Stimulated activated CD4-positive, alpha-beta T cell treated with anti-CD3 and anti-CD28 coated beads, Interleukin-15, amount 100 ng/mL, for 48 hours (primary cell): ENCODE measurements at places on chromosomes 4 and X.

- DNase-seq = no peak
Measured at GRCh38 chr4:101031971-101032370, 315.4 kb downstream of the PPP3CA start.

GRCh38 chr4:123659262-123659661, 262.7 kb downstream of the SPRY1 start:
- no peak for DNase-seq

DNA sequence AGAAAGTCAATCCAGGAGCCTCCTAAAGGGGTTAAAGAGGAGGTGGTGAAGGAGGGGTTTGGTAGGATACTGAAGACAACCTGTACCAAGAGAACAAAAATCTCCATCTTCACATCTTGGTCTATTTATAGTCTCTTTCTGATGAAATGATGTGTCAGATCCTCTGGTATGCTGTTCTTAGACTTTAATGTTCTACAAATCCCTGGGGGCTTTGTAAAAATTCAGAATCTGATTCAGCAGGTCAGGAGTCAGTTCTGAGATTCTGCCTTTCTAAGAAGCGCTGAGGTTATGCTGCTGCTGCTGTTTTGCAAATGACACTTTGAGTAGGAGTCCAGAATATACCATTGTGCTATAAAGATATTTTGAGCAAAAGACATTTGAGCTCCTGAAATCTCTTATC, 172.9 kb upstream of the GLRA2 start:
- DNase-seq = no peak

- DNase-seq = no peak
Measured at GRCh38 chrX:43643201-43643600, 12.9 kb upstream of the MAOA start.

GRCh38 chr4:122709236-122709635, 23.3 kb upstream of the BBS12 start:
- DNase-seq = no peak

DNA sequence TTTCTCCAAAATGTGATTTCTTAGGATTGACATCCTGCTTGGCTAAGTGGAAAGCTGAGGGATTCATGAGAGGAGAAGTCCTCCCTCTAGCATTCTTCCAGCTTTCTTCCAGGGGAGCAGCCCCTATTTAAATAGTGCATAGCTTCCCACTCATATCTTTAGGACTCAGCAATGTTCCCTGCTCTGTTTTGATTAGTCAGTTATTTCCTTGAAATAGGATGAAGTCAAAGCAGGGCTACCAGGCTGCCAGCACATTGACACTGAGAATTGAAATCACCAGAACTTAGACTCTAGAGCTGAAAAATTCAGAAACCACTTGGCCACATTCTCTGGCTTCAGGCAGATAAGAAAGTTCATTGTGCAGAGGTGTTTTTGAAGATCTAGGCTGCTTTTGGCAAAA, 74.7 kb upstream of the SMAD1 start:
- no peak for DNase-seq

DNA sequence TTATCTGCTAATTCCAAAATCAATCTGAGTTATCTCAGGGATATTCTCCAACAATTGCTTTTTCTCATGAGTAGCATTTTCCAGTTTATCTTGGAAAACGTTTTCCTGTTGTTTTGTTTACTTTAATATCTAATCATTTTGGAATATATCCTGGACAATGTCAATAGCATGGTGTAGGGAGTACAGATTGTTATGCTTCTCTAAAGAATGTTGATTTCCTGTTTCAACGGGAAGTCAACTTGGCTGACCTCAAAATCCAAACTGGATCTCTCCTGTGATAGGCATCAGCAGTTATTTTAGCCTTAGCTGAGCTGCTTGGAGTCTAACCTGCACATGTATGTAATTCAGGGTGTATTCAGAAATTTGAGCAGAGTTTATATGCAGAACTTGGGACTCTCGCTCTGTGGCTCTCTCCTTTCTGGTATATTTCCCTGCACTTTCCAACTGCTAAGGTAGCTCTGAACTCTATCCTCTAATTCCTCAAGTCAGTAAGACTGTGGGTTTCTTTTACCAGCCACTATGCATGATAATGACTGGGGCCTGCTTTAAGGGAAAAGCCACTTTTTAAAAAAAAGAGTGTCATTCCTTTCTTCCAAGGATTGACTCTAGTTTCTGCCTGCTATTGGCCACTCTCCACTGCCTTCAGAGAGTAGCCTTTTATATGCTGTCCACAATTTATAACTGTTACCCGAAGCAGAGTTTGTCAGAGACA, 7.7 kb downstream of the PRSS48 start:
- DNase-seq = no peak

DNA sequence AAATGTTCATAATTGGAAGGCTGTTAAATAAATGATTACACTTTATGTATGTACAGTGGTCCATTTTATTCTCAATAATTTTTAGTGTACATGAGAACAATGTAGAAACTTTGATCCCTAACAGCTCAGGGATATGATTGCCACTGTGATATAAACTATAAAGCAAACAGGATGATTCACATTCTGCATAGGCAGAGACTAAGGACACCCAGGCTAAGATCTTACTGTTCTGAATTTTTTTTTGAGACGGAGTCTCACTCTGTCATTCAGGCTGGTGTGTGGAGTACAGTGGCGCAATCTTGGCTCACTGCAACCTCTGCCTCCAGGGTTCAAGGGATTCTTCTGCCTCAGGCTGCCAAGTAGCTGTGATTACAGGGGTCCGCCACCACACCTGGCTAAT, 186.6 kb downstream of the PDGFC start:
- DNase-seq = no peak

GRCh38 chr4:37839426-37839825, 12.9 kb downstream of the PGM2 start:
- DNase-seq = no peak

- DNase-seq = no peak
Measured at GRCh38 chr4:151833174-151833573, 72.4 kb upstream of the GATB start.

GRCh38 chrX:132501606-132502005, 12.8 kb upstream of the MBNL3 start:
- DNase-seq = no peak

GRCh38 chrX:18461431-18461830, 36.0 kb downstream of the CDKL5 start:
- DNase-seq = no peak

- DNase-seq = no peak
Measured at GRCh38 chr4:57137261-57137660, 27.1 kb upstream of the IGFBP7 start.
